Heart left ventricle (tissue), 16 donors: ENCODE measurements at places on chromosomes 6 and 20. TPM values are rescaled to one million over a fixed set of nuclear protein-coding genes. Genes with fewer than 3 reads are reported as not detected.

DNA sequence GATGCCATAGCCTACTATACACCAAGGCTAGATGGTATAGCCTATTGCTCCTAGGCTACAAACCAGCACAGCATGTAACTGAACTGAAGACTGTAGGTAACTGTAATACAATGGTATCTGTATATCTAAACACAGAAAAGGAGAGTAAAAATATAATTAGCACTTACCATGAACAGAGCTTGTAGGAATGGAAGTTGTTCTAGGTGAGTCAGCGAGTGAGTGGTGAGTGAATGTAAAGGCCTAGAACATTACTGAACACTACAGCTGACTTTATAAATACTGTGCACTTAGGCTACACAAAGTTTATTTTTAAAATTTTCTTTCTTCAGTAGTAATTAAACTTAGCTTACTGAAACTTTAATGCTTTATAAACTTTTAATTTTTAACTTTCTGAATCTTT, 129.5 kb downstream of the BTBD9 start:
- DNase-seq = no peak

GRCh38 chr6:169155481-169155880, 98.2 kb downstream of the THBS2 start:
- no peak for DNase-seq

GRCh38 chr6:148776321-148777308, 29.8 kb downstream of the UST start:
- no peak for DNase-seq

- no peak for DNase-seq
Measured at GRCh38 chr6:67933278-67933677, 701.8 kb upstream of the ADGRB3 start.

- no peak for DNase-seq
Measured at GRCh38 chr6:42340511-42340910, 111.2 kb downstream of the TRERF1 start.

- no peak for DNase-seq
Measured at GRCh38 chr6:17884498-17885478, 102.6 kb downstream of the KIF13A start.

GRCh38 chr20:21571841-21572690, 58.2 kb upstream of the NKX2-2 start:
- DNase-seq = no peak

- no peak for DNase-seq
Measured at GRCh38 chr20:35635652-35636051, 20.0 kb downstream of the SPAG4 start.

GRCh38 chr6:34514593-34515472, 41.3 kb downstream of the SPDEF start:
- no peak for DNase-seq

GRCh38 chr6:139846538-139847456, 472.3 kb upstream of the CITED2 start:
- no peak for DNase-seq

The TMEM170B gene
- polyA plus RNA-seq = 1.0 TPM

The NKX2-2 gene
- polyA plus RNA-seq = not detected

The TP53TG5 gene
- 1.5 TPM for polyA plus RNA-seq

The TPD52L1 gene
- 13.0 TPM for polyA plus RNA-seq
